ENCODE measurements at places on chromosomes 11 and 22.
A peak's percentile ranks its signal among the peaks of the same experiment; 100 is the strongest.

DNA sequence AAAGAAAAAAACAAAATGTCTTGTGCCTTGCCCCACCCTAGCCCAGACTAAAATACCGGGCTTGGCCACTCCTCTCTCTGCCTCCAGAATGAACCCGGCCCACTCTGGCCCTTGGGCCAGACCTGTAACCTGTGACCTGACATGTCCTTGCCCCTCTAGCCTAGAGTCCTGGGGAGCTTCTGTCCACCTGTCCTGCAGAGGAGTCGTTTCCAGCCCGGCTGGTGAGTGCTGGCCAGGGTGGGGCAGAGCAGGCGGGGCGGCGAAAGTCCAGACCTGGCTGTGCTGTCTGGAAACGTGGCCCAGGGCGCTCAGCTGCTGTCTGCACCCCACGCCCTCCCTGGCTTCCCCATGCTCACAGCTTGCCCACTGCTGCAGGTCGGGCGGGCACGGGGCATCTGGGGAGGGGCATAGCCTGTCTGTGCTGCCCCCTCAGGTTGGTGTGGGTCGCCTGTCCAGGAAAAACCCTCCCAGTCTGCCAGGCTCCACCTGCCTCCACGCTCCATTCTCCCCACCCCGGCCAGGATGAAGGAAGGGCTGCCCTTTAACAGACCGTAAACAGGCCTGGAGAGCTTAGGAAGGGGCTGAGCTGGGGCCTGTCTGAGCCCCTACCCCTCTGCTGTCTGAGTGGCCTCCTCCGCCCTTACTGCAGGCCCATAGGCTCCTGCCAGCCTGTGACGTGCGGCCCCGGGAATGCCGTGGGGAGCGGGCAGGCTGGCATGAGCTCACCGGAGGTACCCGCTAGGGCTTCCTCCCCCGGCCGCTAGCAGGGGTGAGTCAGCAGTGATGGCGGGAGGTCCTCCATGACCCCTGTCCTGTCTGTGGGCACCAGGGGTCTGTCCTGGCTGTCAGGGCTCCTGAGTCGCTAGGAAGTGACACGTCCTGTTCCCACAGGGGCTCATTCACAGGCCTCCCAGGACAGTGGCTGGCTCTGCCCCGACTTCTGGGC, 1.9 kb downstream of the CD151 start:
- DNase-seq, result no peak

DNA sequence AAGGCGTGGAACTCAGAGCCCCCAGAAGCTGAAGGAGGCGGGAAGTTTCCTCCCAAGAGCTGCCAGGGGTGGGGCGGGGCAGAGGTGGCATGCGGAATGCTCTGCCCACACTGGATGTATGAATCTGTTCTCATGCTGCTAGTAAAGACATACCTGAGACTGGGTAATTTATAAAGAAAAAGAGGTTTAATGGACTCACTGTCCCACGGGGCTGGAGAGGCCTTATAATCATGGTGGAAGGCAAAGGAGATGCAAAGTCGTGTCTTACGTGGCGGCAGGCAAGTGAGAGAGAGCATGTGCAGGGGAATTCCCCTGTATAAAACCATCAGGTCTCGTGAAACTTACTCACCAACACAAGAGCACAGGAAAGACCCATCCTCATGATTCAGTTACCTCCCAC, 57.6 kb downstream of the SMIM38 start:
- DNase-seq, result no peak

DNA sequence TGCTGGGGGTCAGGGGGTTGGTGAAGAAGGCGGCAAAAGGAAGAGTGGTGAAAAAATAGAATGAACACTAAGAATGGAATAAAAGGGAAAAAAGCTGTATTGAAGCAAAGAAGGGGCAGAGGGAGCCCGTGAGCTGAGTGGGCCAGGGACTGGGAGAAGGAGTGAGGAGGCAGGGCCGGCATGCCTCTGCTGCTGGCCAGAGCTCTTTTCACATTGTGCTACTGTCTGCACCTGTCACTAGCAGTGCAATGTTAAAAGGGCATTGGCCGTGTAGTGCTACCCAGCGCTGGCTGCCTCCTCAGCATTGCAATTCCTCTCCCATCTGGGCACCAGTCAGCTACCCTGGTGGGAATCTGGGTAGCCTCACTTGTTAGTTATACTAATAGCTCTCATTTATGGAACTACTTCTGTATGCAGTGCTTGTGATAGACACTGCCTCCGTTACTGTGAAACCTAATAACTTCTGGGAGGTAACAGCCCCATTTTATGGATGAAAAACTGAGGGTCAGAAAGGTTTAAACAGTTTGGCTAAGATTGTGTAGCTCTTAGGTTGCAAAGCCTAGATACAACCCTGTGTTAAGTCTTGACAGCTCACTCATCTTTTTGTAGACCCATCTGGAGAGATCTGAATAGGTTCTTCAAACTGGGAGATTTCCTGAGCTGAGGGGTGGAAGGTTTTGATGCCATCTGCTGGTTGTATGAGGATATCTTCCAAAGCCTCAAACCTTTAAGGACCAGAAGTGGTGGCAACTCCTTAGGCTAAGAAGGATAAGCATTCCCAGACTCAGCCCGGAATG, 8.5 kb downstream of the YPEL4 start:
- peak; percentile 4 for DNase-seq

DNA sequence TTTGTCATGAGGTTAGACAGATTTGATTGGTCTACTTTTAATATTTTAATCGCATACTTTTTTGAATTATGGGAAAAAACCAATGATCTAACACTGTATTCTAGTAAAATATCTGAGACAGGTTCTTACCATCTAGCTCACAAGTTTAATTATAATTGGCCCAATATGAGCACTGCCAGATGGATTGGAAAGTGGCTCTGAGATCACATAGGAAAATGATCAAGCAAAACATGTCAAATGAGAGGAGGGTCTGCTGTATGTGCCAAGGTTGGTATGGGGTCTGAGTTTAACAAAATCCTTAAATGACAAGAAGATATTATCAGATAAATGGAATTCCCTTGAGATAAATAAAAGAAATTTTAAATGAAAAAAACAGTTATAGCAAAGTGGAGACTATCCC, 264.7 kb downstream of the TTC28 start:
- DNase-seq, result no peak

- no peak for DNase-seq
These were observed 148.3 kb upstream of the POU2AF2 start for GRCh38 chr11:111097191-111097590.

DNA sequence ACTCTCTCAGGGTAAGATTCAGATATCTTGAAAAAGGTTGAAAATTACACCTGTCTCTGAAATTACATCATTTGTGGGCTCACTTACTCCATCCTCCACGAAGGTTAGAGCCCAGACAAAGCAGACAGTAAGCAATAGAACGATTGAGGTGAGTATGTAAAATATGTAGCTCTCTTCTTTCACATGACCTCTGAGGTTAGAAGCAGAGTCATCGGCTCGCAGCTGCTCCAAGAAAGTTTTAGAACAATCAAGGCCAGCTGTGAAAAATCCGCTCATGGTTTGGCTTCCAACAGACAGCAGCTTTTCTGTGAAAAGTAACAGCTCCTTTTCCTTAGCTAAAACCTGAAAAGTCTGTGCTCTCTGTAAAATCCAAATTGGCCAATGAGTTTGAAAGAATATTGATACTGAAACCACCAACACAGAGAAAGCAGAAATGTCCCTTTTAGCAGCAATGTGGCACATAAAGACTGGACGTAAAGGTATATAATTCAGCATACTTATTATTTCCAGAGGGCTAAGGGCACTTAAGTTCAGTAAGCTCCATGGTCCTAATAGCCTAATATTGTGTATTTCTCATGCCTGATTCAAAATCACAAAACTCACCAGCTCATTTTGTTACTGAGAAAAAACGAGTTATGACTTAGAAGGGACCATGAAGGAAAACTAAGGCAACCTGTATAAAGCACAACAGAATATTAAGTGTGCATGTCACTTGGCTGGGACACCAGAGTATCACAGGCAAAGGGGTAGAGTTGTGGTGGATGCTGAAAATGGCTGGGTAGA, 78.2 kb downstream of the FAM76B start:
- no peak for DNase-seq

DNA sequence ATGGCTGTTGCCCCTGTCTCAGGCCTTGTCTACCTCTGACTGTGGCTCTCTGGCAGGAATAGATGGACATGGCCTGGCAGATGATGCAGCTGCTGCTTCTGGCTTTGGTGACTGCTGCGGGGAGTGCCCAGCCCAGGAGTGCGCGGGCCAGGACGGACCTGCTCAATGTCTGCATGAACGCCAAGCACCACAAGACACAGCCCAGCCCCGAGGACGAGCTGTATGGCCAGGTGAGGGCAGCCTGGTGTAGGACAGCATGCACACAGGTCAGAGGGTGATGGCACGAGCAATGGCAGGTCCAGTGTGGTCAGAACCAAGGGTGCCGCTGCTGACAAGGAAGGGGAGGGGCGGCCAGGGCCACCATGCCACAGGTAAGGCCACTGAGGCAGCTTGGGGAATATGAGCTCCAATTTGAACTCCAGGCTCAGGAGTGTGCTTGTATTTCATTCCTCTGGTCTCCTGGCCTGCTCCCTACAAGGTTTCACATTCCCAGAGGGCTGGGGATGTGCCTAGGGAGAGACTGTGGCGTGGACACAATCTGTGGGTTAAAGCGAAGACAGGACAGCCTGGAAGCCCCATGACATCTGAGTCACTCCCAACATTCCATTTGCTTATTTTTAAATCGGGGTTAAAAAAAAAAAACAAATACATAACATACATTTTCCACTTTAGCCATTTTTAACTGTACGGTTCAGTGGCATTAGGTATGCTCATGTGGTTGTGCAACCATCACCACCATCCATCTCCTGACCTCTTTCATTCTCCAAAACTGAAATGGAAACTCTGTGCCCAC, 562 bp downstream of the FOLR3 start:
- DNase-seq, result no peak

- DNase-seq, result no peak
These were observed 83.1 kb downstream of the SHANK2 start for GRCh38 chr11:71169313-71169712.

GRCh38 chr22:24434471-24435322, 7.3 kb downstream of the ADORA2A start:
- no peak for DNase-seq

DNA sequence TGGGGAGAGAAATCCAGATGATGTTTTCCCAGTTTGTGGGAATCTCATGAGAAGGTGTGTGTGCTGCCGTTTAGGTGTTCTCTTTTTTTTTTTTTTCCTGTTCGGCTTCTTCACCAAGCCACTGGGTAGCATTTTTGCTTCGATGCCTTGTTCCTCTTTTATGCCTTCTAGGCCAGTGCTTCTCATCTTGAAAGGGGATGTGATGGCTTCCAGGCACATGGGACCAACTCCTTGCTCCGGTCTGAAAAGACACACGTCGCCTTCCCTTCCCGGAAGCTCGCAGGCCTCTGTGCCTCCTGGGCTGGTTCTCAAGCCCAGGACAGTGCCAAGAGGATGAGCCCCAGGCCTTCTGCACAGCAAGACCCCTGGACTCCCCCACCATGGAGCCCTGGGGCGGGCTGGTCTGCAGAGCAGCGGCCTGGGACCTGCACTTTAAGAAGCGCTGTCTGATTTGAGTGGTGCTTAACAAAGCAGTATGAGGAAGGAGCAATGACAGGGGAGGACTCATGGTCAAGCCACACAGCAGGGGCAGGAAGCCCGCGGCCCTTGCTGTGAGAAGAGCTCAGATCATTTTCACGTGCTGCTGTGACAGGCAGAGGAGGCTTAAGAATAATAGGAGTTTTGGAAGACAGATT, 158.8 kb downstream of the MPPED1 start:
- DNase-seq, result peak; percentile 7

GRCh38 chr22:49199224-49199623, 628.4 kb downstream of the BRD1 start:
- no peak for DNase-seq

DNA sequence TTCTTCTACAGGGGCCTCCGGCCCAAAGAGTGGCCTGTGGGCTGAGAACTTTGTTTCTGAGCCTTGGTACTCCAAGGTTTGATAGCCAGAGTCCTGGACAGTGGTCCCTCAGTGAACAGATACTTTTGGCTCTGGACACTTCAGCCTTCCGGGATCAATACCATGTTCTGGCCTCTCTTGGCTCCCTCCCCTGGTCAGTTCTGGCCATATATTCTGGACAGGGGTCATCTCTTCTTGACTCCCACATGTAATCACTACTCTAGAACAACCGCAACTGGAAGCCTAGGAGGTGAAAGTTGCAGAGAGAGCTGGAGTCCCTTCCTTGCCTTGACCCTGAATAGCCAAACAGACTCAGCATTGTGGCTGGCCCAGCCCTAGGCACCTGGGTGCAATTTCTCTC, 2.3 kb downstream of the RTN4RL2 start:
- DNase-seq, result no peak

DNA sequence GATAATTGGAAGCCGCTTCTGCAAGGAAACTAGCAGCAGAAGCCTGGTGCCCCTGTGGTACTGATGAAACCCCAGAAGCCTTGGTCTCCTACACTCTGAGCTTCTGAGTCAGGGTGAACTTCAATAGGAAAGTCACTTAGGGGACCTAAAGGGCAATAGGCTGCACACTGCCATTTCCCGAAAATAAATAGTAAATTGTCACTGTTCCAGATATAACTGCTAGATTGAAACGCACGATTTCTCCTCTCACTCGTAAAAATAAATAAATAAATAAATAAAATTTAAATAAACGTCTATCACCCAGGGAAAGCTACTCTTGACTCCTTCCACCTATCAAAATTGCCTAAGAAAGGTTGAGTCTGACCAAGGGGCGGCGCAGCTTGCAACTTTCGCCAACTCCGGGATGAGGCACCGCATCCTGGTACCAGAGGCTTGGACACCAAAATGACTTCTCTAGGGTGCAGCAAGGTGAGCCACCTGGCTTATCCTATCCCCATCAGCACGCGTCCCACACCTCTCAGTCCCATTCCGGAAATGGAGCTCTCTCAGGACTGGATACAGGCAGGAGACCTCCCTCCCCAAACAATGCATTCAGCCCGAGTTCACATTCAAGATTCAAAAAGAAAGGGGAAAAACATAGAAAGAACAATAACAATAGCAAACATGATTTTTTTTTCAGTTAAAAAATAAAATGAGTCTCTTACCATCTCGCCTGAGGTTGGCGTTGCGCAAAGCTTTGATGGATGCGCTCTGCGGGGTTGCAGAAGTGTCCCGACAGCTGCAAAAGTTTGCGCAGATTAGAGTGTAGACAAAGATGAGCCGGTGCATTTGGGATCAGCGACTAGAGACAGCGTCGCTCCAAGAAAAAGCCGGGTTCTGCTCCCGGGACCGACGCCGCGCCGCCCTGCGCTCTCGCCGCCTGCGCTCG, 583 bp downstream of the PDGFD start:
- no peak for DNase-seq

GRCh38 chr22:48393041-48393370, 1434.7 kb downstream of the BRD1 start:
- DNase-seq, result no peak
